ENCODE measurements at places on chromosomes 11 and 22. TPM values are rescaled to one million over a fixed set of nuclear protein-coding genes. Genes with fewer than 3 reads are reported as not detected.

Gene OR52I1
- total RNA-seq, result not detected

Gene TMEM9B
- 39.9 TPM for total RNA-seq

Gene CREB3L1
- total RNA-seq, result 0.46 TPM

Gene C22orf23
- not detected for total RNA-seq

Gene KRTAP5-7
- not detected for total RNA-seq

Gene ZW10
- 18.4 TPM for total RNA-seq

Gene DGAT2
- total RNA-seq, result 19.0 TPM

Gene SULT4A1
- total RNA-seq, result 0.09 TPM

Gene RAB3IL1
- total RNA-seq, result not detected

Gene TENM4
- 4.2 TPM for total RNA-seq

Gene OR5B21
- total RNA-seq, result not detected

Gene BLID
- total RNA-seq, result 0.71 TPM

Gene ESAM
- not detected for total RNA-seq

Gene LRRC56
- total RNA-seq, result 0.23 TPM

Gene OR56B1
- total RNA-seq, result not detected

Gene BARX2
- 30.1 TPM for total RNA-seq

Gene SMTNL1
- total RNA-seq, result not detected

Gene PITPNM1
- 49.0 TPM for total RNA-seq

Gene SPECC1L
- total RNA-seq, result 17.1 TPM

Gene OR4D5
- not detected for total RNA-seq

Gene GPR152
- not detected for total RNA-seq

Gene MPZL3
- total RNA-seq, result 16.5 TPM

Gene GALNT18
- total RNA-seq, result 40.8 TPM

Gene OR52B2
- total RNA-seq, result not detected

Gene DPAGT1
- total RNA-seq, result 28.2 TPM

Gene TMEM191C
- total RNA-seq, result 1.5 TPM

Gene MRGPRX3
- total RNA-seq, result 0.21 TPM

Gene NXPE1
- total RNA-seq, result not detected

Gene UBQLN3
- not detected for total RNA-seq

Gene SLC17A6
- total RNA-seq, result not detected

Gene CCDC15
- 2.5 TPM for total RNA-seq

Gene TEX54
- not detected for total RNA-seq

Gene GPHA2
- not detected for total RNA-seq

Gene CDHR5
- not detected for total RNA-seq

Gene ART1
- not detected for total RNA-seq

Gene ZC3H7B
- total RNA-seq, result 39.1 TPM

Gene FIBIN
- 1.3 TPM for total RNA-seq

Gene EHF
- 160 TPM for total RNA-seq

Gene ALKBH8
- total RNA-seq, result 4.6 TPM

Gene CCDC116
- total RNA-seq, result not detected

Gene SLC15A3
- 0.07 TPM for total RNA-seq

Gene GRIK4
- total RNA-seq, result not detected

Gene SMC1B
- total RNA-seq, result not detected

Gene ACRV1
- total RNA-seq, result not detected

Gene BCR
- 74.4 TPM for total RNA-seq

Gene SPON1
- total RNA-seq, result not detected

Gene MDK
- 52.7 TPM for total RNA-seq

Gene TNNT3
- 0.98 TPM for total RNA-seq

Gene PKNOX2
- total RNA-seq, result 0.71 TPM

Gene DTX4
- total RNA-seq, result 5.9 TPM

Gene TOP3B
- total RNA-seq, result 29.1 TPM

Gene BANF1
- 120 TPM for total RNA-seq

Gene DRD2
- total RNA-seq, result not detected

Gene SCGB1C1
- total RNA-seq, result not detected

Gene ANKK1
- 1.2 TPM for total RNA-seq

Gene BMAL1
- total RNA-seq, result 24.0 TPM

Measured in airway epithelial cell (primary cell).